Left ventricle myocardium inferior (tissue), 1 donor: ENCODE measurements at places on chromosomes 5 and 9.

DNA sequence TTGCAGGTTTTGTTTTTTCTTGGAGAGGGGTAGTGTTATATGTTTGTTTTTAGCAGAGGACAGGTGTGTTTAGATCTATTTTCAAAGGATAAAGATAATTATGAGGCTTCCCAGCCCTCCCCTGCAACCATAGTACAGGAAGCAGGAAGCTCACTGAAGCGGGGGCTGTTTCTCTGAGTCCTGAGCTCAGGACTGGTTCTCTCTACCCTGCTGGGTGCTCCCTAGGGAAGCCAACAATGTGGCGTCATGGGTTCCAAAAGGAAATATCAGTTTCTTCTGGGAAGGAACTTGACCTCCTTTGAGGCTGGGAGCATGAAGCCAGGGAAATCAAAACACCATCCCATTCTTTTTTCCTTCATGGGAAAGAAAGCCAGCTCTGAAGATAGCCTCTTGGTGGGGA, 62.2 kb downstream of the RAD23B start:
- H3K27me3 ChIP-seq, result no peaks in the 10 kb centered on the region
- DNase-seq, result no peak
- peaks cover 9% of the 10 kb centered on the region for H3K4me1 ChIP-seq

- no peak overlapping the region for H3K27ac ChIP-seq
- DNase-seq, result no peak
- H3K36me3 ChIP-seq, result no peaks in the 10 kb centered on the region
- peaks cover 26% of the 10 kb centered on the region for H3K4me1 ChIP-seq
- no peaks in the 10 kb centered on the region for H3K27me3 ChIP-seq
Measured at GRCh38 chr5:172142709-172143215, 45.3 kb downstream of the STK10 start.

DNA sequence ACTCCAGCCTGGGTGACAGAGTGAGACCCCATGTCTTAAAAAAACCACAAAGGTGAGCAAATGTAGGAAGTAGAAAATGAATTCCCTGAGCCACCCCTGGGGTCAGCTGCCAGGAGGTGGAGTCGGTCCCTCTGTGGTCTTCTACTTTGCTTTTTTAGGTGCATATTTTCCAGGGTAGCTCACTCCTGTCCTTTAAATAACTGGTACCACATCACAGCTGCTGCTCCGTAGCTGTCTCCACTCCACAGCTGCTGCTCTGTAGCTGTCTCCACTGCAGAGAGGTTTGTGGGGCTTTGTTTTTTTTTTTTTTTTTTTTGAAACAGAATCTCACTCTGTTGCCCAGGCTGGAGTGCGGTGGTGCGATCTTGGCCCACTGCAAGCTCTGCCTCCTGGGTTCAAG, 8.9 kb downstream of the WDR5 start:
- H3K4me3 ChIP-seq, result no peak overlapping the region
- H3K27me3 ChIP-seq, result no peaks in the 10 kb centered on the region
- no peak overlapping the region for H3K27ac ChIP-seq
- H3K36me3 ChIP-seq, result peaks cover 96% of the 10 kb centered on the region

- H3K4me3 ChIP-seq, result no peak overlapping the region
- DNase-seq, result no peak
- no peak overlapping the region for H3K27ac ChIP-seq
- H3K4me1 ChIP-seq, result peaks cover 50% of the 10 kb centered on the region
Measured at GRCh38 chr9:124010303-124010664, 1.3 kb upstream of the LHX2 start.

DNA sequence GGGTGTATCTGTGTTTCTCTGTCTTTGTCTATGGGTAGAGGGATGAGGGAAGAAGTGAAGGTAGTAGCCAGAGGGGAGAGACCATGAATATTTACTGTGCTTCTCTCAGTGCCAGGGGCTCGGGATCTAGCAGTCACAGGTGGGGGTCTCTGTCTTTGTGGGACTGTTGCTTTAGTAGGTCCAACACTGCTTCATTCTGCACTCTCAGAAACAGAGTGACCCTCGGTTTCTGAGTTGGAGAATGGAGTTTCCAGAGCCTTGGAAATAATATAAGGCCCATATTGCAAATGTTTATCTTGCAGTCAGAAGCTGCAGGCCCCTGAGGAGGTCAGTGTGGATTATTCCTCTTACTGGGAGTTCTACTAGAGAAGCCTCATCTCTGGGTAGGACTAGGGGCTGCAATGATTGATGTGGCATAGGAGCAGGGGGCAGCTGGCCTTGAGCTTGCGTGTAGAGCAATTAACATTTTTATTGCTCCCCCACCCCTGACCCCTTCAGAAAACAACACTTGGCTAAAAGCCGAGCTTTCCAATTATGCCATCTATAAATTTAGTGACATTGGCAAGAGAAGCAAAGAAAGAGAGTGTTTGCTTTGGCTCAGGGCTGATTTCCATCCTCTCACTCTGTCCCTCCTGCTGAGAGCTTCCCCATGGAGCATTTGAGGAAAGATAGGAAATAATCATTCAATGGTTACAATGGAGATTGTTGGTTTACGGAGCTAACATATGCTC, 55.0 kb upstream of the TRPC7 start:
- no peaks in the 10 kb centered on the region for H3K4me1 ChIP-seq
- no peak overlapping the region for H3K4me3 ChIP-seq
- peaks cover 56% of the 10 kb centered on the region for H3K27me3 ChIP-seq
- H3K27ac ChIP-seq, result no peak overlapping the region

DNA sequence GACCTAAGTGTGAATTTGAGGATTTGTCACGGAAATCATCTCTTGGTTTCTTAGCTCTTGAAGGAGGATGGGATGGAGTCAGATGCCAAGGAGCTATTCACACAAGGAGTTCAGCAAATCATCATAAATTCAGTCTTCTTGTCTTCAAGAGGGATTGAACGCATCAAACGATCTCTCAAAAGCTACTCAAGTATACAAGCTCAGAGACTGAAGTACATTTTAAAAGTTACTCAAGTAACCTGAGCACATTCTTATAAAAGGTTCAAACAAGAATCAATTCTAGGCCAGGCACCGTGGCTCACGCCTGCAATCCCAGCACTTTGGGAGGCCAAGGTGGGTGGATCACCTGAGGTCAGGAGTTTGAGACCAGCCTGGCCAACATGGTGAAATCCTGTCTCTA, 21.1 kb upstream of the GOLPH3 start:
- H3K4me1 ChIP-seq, result peaks cover 16% of the 10 kb centered on the region
- H3K27ac ChIP-seq, result no peak overlapping the region
- no peak for DNase-seq
- no peaks in the 10 kb centered on the region for H3K27me3 ChIP-seq
- no peak overlapping the region for H3K4me3 ChIP-seq

GRCh38 chr9:122814545-122814944, 13.8 kb downstream of the PDCL start:
- H3K27me3 ChIP-seq, result no peaks in the 10 kb centered on the region
- DNase-seq, result no peak
- H3K4me3 ChIP-seq, result no peak overlapping the region
- no peak overlapping the region for H3K27ac ChIP-seq
- peaks cover 20% of the 10 kb centered on the region for H3K36me3 ChIP-seq
